Stimulated activated CD8-positive, alpha-beta memory T cell treated with anti-CD3 and anti-CD28 coated beads, Interleukin-7, amount 100 ng/mL, for 1 hour (primary cell): ENCODE measurements at places on chromosomes 7 and 10.

- no peak for DNase-seq
These were observed 1.1 kb upstream of the PRLHR start for GRCh38 chr10:118596426-118597124.

GRCh38 chr10:113019096-113019495, 69.0 kb downstream of the TCF7L2 start:
- no peak for DNase-seq

GRCh38 chr10:63530409-63530808, 9.2 kb downstream of the REEP3 start:
- DNase-seq, result no peak

GRCh38 chr7:133272336-133272735, 19.5 kb downstream of the EXOC4 start:
- no peak for DNase-seq

DNA sequence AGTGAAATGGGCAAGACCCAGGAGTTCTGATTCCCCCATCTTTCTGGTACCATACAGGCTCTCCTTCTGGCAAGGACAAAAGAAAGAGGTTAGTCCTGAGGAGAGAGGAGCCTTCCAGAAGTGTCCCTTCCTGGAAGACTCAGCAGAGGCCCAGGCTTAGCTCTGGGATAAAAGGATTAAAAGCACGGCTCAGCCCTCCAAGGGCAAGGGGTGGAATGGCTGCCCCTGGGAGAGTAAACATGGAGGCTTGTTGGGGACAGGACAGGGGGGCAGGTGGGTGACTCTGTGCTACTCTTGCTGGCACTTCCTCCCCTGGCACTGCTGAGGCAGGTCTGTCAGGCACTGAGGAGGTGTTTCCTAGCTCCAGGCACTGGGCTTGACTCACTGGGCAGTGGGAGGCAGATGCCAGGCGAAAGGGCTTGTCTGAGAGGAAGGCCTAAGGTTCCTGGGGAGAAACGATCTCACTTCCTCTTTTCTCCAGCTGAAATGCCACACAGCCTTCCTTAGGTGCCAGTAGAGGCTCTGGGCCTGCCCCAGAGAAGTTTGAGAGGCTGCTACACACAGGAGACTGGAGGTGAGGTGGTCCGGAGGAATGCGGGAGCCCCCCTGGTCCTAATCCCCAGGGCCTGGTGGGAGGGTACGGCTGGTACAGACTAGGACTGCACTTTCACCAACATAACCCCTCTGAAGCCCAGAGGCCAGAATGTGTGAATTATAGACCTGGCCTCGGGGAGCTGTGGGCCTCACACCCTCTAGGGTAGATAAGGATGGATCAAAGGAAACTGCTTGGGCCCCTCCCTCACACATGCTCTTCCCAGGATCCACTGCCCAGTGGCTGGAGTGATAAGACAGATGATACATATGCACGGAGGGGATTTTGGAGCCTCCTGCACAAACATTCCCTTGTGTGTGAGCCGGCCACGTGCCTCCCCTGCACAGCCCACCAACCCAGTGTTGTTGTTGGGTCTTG, 63.2 kb upstream of the PODXL start:
- no peak for DNase-seq

GRCh38 chr7:1943933-1944618, 274.0 kb downstream of the ELFN1 start:
- no peak for DNase-seq

DNA sequence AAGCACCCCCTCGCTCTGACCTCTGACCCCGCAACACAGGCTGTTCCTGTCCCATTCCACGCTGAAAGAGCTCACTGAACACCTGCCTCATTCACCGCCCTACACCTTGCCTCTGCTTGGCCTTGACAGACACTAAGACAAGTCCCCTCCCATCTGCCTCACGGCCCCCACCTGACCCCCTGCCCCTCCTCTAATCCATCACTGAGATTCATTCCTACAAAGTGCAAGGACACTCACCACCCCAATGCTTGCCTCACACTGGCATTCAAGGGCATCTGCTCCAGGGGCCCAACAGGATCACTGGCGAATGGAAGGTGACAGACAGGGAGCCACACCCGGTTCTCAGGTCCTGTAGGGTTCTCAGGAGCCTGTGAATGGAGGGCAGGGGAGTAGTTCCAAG, 68.1 kb upstream of the NANOS1 start:
- DNase-seq, result no peak

GRCh38 chr7:34175837-34176236, 270.5 kb downstream of the BMPER start:
- no peak for DNase-seq

GRCh38 chr10:17028798-17029197, 100.8 kb downstream of the CUBN start:
- no peak for DNase-seq

DNA sequence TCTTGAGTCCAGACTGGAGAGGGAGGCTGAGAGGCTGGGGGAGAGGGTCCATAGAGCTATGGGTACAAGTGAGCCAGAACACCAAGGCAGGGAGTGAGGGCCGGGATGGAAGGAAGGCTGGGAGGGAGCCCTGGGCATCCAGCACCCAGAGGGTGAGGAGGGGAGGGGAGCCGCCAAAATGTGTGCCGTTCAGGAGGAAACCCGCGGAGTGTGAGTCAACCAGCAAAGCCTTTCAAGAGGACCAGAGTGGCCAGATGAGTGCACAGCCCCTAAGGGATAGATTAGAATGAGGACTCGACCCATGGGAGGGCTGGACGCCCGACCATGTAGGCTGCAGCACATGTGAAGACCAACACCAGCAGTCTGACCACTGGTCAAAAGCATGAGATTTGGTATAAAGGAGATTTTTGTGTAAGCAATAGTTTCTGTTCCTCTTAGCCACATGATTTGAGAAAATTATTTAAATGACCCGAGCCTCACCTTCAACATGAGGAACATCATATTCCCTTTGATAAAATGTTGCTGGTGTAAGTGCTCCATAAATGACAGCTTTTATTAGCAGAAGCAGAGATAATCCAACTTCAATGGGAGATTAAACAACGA, 179.7 kb upstream of the GRB10 start:
- DNase-seq, result no peak

DNA sequence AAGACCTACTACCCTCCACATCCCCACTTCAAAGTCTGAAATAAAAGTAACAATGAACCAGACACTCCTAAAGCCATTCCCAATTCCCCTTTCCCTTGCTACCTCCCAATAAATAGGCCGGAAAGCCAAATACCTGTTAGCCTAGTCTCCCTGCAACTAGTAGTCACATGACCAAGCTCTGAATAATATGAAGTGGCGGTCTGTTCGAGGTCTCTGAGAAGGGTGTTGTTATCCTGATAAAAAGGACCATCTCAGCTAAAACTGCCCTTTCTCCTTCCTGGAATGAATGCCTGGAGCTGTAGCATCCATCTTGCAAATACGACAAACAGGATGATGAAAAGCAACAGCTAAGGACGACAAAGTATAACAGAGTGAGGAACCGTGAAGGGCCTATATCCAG, 6.0 kb downstream of the KIF5B start:
- no peak for DNase-seq

- DNase-seq, result no peak
These were observed 76.3 kb downstream of the FOXL3 start for GRCh38 chr7:366161-366803.
